A673 (cell line): ENCODE measurements at places on chromosomes 2 and 18. TPM values are rescaled to one million over a fixed set of nuclear protein-coding genes. Genes with fewer than 3 reads are reported as not detected.

DNA sequence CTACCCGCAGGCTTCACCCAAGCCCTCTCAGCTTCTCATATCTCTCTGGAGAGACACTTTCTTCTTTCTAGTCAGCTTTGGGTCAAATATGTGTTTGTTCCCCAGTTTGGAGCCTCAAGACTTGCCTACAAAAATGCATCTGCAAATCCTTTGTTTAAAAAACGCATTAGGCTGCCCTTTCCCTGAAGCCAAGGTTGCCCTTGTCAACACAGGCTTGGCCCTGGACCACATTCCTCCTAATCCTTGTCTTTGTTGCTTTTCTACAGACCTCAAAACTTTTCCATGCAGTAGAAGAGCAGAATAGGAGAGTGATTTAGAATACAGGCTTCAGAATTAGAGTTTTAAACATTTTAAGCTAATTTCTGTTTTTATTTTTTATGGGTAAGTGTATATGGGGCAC is 307.8 kb downstream of the NAPG start:
- no peak overlapping the region for H3K4me3 ChIP-seq
- H3K27ac ChIP-seq = no peak overlapping the region
- no peaks in the 10 kb centered on the region for H3K27me3 ChIP-seq
- DNase-seq = no peak

DNA sequence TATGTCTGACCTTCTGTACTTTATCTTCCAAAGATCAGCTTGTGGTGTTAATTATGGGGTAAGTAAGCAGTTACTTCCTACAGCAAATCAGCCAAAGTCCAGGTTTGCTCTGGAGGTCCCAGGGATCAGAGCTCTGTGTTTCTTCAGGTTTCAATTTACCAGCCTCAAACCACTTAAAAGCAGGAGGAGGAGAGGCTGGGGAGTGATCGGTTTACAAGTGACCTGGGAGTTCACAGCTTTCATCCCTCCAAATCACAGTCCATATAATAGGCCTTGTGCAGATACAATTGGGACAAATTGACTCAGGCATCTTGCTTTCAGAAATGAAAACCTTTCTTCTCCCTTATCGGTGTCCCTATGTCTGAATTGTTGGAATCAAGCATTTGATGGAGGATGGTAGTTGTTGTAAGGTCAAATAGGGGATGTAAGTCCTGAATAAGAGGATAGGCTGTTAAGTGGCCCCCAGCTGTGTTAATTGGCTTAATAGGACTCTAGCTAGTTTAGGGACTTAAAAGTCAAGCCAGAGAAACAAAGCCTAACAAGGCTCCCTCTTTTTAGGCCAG is 188.0 kb upstream of the NT5C1B start:
- H3K27ac ChIP-seq = no peak overlapping the region
- no peaks in the 10 kb centered on the region for H3K4me1 ChIP-seq
- H3K4me3 ChIP-seq = no peak overlapping the region
- no peaks in the 10 kb centered on the region for H3K36me3 ChIP-seq
- DNase-seq = no peak

- peak overlapping the region; percentile 34 for H3K27ac ChIP-seq
- H3K4me1 ChIP-seq = peaks cover 31% of the 10 kb centered on the region
- peak overlapping the region; percentile 30 for H3K4me3 ChIP-seq
- no peaks in the 10 kb centered on the region for H3K27me3 ChIP-seq
Observed at GRCh38 chr2:152396051-152396511, 61.1 kb downstream of the FMNL2 start.

- H3K4me1 ChIP-seq = peaks cover 39% of the 10 kb centered on the region
- H3K4me3 ChIP-seq = no peak overlapping the region
- H3K27me3 ChIP-seq = no peaks in the 10 kb centered on the region
- H3K36me3 ChIP-seq = peaks cover 35% of the 10 kb centered on the region
- no peak for DNase-seq
Observed at GRCh38 chr18:58915006-58915799, 50.5 kb downstream of the ZNF532 start.

- no peak overlapping the region for H3K27ac ChIP-seq
- H3K4me1 ChIP-seq = no peaks in the 10 kb centered on the region
- H3K27me3 ChIP-seq = peaks cover 13% of the 10 kb centered on the region
- no peak for DNase-seq
Observed at GRCh38 chr2:152050341-152050740, 48.5 kb downstream of the CACNB4 start.

GRCh38 chr18:48475635-48476549 is 62.9 kb upstream of the CTIF start:
- no peaks in the 10 kb centered on the region for H3K4me1 ChIP-seq
- H3K27ac ChIP-seq = no peak overlapping the region
- no peaks in the 10 kb centered on the region for H3K36me3 ChIP-seq

GRCh38 chr2:142056784-142057183 is 74.0 kb downstream of the LRP1B start:
- no peaks in the 10 kb centered on the region for H3K4me1 ChIP-seq
- H3K36me3 ChIP-seq = no peaks in the 10 kb centered on the region
- DNase-seq = no peak
- H3K27me3 ChIP-seq = no peaks in the 10 kb centered on the region
- H3K27ac ChIP-seq = no peak overlapping the region

DNA sequence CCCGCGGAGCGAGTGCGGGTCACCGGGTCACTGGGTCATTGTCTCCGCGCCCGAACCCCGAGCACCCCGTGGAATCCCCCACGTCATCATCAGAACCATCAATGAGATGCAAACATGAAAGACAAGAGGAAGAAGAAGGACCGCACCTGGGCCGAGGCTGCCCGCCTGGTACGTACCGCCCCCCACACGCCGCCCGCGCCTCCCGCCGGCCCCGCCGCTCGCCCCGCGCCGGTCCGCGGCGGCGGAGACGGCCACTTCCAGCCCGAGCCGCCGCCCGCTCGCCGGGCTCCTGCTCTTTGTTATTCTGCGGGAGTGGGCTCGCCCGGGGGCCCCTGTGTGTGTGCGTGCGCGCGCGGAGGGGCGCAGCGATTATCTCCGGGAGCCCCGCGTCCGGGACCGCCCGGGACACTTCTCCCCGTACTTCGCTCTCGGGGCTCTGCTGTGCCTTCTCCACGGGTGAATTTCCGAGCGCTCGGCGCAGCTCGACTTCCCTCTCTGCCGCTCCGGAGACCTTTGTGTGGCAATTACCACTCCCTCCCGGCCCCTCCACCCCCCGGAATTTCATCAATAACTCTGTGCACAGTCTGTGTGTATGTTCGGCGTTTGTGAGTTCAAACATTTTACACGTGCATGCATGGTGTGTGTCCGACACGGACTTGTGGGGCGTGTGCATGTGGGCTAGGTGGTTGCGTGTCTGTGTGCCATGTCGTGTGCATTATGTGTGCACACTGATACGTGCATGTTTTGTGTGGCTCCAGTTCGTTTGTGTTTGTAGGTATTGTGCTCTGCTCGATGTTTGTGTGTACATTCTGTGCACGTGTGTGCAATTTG is 714 bp downstream of the ASXL3 start:
- peaks cover 72% of the 10 kb centered on the region for H3K27me3 ChIP-seq
- no peak overlapping the region for H3K27ac ChIP-seq
- peak overlapping the region; percentile 34 for H3K4me3 ChIP-seq
- H3K36me3 ChIP-seq = no peaks in the 10 kb centered on the region

- H3K4me3 ChIP-seq = no peak overlapping the region
- peak; percentile 25 for DNase-seq
- H3K36me3 ChIP-seq = no peaks in the 10 kb centered on the region
- H3K27me3 ChIP-seq = no peaks in the 10 kb centered on the region
- H3K4me1 ChIP-seq = no peaks in the 10 kb centered on the region
- no peak overlapping the region for H3K27ac ChIP-seq
Observed at GRCh38 chr2:119513832-119514231, 10.5 kb downstream of the SCTR start.

DNA sequence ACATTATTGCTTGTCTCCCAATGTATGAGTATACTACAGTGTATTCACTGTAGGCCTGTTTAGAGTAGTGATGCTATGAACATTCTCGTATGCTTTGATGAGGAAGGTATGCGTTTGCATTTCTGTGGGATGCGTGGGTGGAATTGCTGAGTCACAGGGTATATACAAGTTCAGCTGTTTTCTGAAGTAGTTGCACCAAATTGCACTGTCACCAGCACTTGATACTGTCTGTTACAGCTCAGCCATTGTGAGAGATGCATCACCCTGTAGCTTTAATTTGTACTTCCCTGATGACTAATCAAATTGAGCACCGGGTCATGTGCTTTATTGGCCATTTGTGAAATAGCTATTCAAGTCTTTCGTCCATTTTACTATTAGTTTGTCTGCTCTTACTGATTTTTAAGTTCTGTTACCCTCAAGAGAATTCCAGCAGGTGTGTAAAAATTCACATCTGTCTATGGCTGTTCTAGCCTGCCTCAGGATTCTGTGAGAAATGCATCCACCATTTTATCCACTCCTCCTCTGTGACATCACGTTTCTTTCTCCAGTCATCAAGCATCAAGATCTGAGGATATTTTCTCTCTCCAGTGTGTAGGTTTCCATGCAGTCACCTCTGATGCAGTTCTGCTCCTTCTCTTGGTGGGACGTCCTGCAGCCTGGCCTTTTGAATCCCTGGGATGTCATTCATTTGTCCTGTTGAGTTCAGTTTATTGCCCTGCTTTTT is 72.5 kb downstream of the DGKD start:
- DNase-seq = peak; percentile 63
- H3K4me1 ChIP-seq = peaks cover 45% of the 10 kb centered on the region
- H3K36me3 ChIP-seq = peaks cover 4% of the 10 kb centered on the region
- H3K4me3 ChIP-seq = no peak overlapping the region
- H3K27me3 ChIP-seq = no peaks in the 10 kb centered on the region

DNA sequence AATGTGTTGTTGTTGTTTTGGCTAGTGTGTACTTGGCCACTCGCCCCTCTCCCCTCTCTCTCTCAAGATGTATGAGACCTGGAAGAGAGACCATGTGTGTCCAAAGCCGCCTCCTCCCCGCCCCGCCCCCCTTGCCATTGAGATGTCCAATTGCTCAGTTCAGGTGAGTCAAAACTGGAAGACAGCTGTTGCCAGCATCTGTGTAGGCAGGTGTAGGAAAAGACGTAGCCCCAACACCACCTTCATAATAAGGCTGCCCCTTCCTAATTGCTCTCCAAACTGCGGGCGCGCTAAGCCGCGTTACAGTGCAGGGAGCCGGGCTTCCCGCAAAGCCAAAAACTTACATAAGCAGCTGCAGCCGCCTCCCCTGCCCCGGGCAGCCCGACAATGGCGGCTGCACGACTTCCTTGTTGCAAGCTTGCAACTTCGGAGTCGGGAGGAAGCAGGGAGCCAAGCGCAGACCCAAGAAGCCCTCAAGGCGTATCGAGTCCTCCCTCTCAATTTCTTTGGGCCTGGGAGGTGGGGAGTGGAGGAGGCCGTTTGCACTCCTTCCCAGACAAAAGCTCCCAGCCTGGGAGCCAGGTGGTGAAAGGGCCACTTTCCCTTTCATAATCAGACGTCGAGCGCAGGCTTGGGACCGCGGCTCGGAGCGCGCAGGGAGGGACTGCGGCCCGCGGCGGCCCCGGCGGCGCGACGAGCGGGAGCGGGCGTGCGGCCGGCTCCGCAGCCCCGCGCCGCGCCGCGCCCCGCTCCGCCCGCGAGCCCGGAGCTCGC is 882 bp downstream of the ZBTB14 start:
- H3K27me3 ChIP-seq = peaks cover 10% of the 10 kb centered on the region
- H3K27ac ChIP-seq = peak overlapping the region; percentile 56
- DNase-seq = peak; percentile 69
- peaks cover 22% of the 10 kb centered on the region for H3K36me3 ChIP-seq

DNA sequence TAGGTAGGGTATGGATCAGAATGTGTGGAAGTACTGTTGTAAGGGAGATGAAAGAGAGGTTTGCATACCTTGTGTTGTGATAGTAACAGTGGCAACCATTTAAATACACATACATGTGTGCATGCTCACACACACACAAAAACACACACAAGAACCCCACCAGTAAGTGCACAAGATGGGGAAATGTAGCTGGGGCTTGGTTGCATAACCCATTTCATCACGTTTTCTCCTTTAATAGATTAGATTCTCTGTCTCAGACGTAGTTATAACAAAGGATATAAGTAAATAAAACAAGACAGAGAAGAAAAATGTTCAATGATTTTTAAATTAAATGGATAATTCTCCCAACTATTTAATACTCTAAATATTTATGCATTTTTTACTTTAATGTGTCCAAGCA is 13.4 kb downstream of the ARHGAP15 start:
- H3K4me1 ChIP-seq = no peaks in the 10 kb centered on the region
- no peak overlapping the region for H3K4me3 ChIP-seq
- no peak overlapping the region for H3K27ac ChIP-seq
- H3K36me3 ChIP-seq = no peaks in the 10 kb centered on the region
- no peak for DNase-seq
- H3K27me3 ChIP-seq = no peaks in the 10 kb centered on the region

DNA sequence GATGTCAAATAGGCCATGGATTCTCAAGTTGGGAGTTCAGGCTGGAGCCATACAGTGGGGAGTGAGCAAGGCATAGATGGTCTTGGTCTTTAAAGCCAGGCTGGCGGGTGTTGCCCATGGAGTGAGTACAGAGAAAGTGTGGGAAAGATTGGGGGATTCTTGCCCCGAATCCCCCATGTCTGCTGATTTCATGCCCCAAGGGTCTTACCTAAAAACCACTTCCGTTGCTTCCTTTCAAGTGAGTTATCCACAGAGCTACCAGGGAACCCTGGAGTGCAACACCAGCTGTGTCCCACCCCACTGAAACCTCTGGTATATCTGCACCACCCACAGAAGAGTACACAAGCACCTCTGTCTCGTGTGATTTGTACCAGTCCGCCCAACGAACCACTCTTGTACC is 31.4 kb downstream of the FHOD3 start:
- H3K36me3 ChIP-seq = no peaks in the 10 kb centered on the region
- peaks cover 29% of the 10 kb centered on the region for H3K27me3 ChIP-seq
- no peak overlapping the region for H3K4me3 ChIP-seq
- no peak for DNase-seq

DNA sequence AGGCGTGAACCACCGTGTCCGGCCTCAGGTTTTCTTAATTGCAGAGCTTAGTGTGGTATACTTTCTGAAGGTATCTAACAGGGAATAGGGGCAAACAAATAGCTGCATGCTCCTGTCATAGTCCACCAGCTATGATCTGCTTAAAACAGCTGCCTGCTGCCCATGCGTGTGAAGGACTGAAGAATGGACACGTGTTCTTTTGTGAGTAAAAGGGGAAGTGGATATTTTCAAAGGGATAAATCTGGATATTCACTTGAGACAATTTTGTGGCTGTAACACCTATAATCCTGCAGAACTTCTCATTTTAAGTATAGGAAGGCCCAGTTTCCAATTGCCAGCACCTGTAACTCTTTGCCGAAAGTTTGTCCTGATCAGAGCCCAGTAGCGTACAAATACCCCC is 44.7 kb downstream of the TRPM8 start:
- H3K4me1 ChIP-seq = no peaks in the 10 kb centered on the region
- no peaks in the 10 kb centered on the region for H3K36me3 ChIP-seq
- no peak overlapping the region for H3K4me3 ChIP-seq
- no peaks in the 10 kb centered on the region for H3K27me3 ChIP-seq
- no peak for DNase-seq

- DNase-seq = no peak
- no peak overlapping the region for H3K27ac ChIP-seq
- H3K4me1 ChIP-seq = peaks cover 4% of the 10 kb centered on the region
- H3K36me3 ChIP-seq = no peaks in the 10 kb centered on the region
- H3K27me3 ChIP-seq = no peaks in the 10 kb centered on the region
Observed at GRCh38 chr2:30282081-30282480, 50.7 kb downstream of the LBH start.

- no peaks in the 10 kb centered on the region for H3K36me3 ChIP-seq
Observed at GRCh38 chr18:54780285-54780861, 47.9 kb upstream of the RAB27B start.

The RAB6D gene
- total RNA-seq = not detected in 2 replicates

The KCTD18 gene
- total RNA-seq = 12.2 and 15.6 TPM in 2 replicates

The PLGLB2 gene
- 1.2 and 1.8 TPM in 2 replicates for total RNA-seq

The TFPI gene
- total RNA-seq = 33.6 and 36.3 TPM in 2 replicates

The NYAP2 gene
- not detected in 2 replicates for total RNA-seq

The CABLES1 gene
- 7.1 and 7.2 TPM in 2 replicates for total RNA-seq

The LBX2 gene
- 0.48 TPM in 1 of 2 replicates, not detected in the other for total RNA-seq

The ANTXR1 gene
- total RNA-seq = 160 and 181 TPM in 2 replicates
